ENCODE measurements at places on chromosomes 11 and 22.

- no peak for DNase-seq
Observed at GRCh38 chr22:38866024-38866398, 6.0 kb downstream of the CBX6 start.

- DNase-seq = peak; percentile 70
Observed at GRCh38 chr11:57599381-57599780, 1.9 kb downstream of the SERPING1 start.

GRCh38 chr11:47111318-47111804, 65.3 kb downstream of the ARFGAP2 start:
- no peak for DNase-seq

GRCh38 chr22:37060801-37061610, 9.5 kb downstream of the KCTD17 start:
- DNase-seq = no peak

DNA sequence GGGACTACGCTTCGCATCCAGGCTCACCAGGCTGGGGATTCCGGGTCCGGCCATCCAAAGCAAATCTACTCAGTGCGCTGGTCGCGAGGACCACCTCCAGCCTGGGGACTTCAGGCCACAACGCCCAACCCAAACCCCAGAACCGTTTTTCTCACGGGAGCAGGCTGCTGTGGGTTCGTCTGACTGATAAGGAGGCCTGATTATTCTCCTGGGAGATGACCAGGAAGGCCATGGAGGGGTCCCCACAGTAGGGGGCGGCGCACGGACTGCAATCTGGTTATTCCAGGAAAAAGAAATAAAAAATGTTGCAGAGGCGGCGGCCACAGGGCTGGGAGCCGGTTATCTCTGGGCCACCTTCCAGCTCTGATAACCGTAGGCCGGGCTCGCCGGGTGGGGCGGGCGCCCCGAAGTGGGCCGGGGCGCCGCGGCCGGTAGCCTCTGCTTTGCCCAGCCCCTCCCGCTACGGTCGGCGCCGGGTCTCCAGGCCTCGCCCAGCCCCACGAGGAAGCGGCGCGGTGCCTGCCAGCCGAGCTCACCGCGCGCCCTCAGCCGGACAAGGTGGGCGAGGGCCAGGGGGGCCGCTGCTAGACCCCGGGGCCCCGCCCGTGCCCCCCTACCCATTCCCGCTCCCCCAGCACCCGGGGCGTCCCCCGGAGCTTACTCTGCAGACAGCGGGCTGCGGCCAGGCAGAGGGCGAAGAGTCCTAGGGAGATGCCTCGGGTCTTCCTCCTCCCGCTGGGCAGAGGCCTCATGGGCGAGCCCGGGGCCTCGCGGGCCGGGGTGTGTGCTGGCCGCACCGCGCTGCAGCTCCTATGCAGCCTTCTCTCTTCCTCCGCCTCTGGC, 446 bp downstream of the VSTM5 start:
- DNase-seq = peak; percentile 19

GRCh38 chr11:118437208-118438125, 1.2 kb downstream of the KMT2A start:
- peak; percentile 65 for DNase-seq

DNA sequence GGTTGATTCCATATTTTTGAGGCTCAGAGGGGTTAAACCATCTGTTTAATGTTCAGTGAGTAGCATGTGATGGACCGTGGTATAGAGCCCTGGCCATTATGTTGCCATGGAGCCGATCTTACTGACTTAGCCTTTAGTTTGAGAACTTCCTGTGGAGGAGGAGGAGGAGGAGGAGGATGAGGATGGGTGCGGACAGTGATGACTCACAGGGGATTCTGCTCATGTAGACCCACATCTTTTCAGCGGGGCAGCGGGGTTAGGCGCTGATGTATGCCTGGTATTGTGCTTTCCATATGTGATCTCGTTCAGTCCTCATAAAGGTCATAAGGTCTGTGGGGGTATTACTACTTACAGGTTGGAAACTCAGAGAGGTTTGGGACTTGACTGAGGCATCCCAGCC, 13.9 kb downstream of the STX3 start:
- peak; percentile 26 for DNase-seq

DNA sequence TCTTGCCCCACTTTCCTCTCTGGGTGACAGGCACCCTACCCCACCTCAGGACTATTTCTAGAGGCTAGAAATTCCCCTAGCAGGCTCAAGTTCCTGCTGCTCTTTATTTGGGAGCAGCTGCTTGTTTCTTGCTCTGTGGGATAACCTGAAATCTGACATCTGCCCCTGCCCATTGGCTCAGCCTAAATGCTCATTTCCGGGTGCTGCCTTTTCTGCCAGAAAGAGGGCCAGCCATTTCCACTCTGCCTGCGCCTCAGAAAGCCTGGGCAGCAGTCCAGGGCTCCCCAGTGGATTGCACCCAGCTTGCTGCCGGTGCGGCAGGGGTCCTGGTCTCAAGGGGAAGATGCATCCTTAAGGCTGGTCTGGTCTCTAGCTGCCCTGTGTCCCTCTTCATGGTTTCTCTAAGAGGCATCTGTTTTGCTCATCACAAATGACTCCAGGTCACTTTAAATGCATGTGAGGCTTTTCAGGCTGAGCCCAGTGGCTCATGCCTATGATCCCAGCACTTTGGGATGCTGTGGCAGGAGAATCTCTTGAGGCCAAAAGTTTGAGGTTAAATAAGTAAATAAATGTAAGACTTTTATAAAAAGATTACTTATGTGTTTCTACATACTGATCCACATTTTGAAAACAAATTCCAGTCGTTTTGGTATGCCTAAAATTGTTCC, 10.3 kb upstream of the PNPLA5 start:
- peak; percentile 57 for DNase-seq

DNA sequence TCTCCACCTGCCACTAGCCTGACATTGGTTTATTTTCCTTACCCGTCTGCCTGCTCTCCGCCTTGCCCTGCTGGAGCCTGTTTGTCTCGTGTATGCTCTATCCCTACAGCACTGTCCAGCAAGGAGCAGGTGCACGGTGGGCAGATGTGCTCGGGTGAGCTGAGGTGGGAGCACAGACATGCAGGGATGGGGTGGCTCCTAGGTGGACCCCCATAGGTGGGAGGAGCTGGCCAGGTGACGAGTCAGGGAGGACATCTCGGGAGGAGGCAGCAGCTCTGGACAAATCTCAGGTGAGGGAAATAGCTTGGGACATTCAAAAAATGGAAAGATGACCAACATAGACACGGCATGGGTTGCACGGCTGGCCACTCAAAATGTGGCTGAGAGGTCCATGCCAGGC, 89.2 kb upstream of the SHANK2 start:
- no peak for DNase-seq

DNA sequence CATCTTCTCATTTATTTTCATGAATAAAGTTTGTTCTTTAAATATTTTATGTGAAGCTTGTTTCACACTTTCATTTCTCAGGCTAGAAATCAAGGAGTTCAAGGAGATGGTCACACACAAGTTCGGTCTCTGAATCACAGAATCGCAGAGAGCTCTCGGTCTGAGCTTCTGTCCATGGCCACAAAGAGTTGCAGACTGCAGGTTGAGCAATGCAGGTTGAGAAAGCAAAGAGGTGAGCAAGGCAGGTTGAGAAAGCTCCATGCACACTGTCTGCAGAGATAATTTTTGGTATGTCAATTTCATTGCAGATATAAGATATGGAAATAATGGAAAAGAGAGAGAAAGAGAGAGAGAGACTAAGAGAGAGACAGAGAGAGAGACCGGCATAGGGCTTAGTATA, 32.9 kb upstream of the VWA5A start:
- no peak for DNase-seq

- no peak for DNase-seq
Observed at GRCh38 chr22:24188705-24189248, 7.5 kb downstream of the SUSD2 start.

- no peak for DNase-seq
Observed at GRCh38 chr11:65859812-65860277, 388 bp upstream of the MUS81 start.

DNA sequence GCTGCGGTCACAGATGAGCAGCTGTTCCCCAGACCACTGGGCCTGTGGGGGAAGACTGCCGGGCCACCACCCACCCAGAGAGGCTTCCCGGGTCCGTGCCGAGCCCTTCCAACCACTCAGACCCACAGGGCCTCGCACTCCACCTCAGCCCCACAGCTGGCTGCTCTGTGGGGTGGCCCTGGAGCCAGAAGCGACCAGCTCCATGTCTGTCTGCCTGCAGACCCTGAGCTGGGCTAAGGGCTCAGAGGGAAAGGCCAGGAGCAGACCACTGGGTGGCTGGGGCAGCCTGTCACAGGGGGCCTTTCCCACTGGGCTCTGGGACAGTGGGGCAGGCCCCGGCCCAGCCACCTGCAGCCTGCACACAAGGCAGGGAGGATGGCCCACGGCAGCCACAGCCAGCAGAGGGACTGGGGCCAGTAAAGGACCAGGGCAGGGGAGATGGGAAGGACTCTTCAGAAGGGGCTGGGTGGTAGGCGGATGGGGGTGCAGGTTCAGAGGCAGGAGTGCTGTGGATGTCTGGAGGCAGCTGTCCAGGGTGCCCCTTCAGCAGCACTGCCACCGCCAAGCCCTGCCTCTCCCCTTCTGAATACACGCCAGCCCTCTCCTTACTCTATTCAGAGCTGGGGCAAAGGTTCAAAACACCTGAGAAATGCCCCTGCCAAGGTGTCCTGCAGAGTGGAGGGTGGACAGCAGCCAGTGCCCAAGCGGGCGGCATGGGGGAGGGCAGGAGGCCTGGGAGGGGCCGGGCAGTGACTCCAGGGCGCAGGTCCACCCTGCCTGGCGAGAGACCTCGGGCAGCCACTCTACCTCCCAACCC, 32.2 kb downstream of the GNB1L start:
- no peak for DNase-seq

DNA sequence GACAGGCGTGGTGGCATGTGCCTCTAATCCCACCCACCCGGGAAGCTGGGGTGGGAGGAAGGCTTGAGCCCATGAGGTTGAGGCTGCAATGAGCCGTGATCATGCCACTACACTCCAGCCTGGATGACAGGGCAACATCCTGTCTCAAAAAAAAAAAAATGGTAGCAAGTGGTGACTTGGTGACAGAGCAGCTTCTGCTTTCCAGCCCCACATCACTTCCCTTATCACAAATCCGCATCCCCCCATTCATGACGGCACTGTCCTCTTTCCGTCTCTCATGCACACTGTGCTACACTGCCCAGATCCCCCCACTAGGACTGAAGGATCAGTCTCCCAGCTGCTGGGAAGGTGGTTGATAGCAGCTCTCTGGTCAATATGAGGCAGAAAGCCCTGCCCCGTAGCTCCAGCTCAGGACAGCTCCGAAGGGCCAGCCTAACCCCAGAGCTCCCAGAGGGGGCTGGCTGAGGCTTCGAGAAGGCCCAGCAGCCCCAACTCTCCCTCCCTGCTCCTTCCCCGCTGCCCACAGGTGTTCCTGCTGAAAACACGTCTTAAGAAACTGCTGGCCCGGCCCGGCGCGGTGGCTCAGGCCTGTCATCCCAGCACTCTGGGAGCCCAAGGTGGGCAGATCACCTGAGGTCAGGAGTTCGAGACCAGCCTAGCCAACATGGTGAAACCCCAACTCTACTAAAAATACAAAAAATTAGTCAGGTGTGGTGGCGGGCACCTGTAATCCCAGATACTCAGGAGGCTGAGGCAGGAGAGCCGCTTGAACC, 15.9 kb downstream of the PGA5 start:
- DNase-seq = no peak

- DNase-seq = no peak
Observed at GRCh38 chr22:47065756-47066615, 303.5 kb downstream of the TBC1D22A start.

GRCh38 chr11:103928040-103928801, 108.2 kb upstream of the DDI1 start:
- DNase-seq = no peak

GRCh38 chr22:40605761-40606160, 30.8 kb downstream of the MRTFA start:
- no peak for DNase-seq

DNA sequence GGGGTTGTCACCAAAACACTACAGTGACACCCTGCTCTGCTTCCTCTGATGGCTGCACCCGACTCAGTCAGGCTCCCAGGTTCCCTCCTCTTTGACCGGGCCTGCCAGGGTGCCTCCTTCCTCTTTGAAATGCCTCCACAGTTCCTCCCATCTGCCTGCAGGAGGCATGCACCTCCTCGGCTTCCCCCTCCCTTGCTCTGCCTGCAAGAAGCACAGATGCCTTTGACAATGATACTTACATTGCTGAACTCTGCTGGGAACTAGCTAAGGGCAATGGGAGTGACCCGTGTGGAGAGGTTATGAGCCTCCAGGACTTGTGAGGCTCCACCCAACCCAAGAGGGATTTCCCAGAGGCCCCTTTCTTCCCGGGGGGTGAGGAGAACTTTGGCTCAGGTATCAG, 674.1 kb downstream of the OPCML start:
- DNase-seq = no peak

DNA sequence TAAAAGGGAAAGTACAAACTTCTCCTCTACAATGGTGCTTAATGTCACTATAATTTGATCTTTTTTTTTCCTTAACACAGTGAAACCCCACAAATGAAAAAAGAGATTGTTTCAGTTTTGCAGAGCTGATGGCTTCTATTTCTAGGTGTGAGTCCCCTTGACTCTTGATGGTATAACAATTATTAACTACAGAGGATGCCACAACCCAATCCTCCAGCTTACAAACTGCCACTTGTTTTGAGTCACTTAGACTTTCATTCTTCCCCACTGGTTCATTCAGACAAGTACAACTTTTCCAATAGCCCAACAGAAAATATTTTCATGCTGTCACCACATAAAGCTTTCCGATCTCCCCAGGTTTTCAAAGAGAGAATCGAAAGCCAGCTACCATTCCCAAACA, 812.2 kb downstream of the LRRC4C start:
- DNase-seq = no peak

GRCh38 chr11:66426314-66426713, 5.5 kb downstream of the NPAS4 start:
- no peak for DNase-seq

DNA sequence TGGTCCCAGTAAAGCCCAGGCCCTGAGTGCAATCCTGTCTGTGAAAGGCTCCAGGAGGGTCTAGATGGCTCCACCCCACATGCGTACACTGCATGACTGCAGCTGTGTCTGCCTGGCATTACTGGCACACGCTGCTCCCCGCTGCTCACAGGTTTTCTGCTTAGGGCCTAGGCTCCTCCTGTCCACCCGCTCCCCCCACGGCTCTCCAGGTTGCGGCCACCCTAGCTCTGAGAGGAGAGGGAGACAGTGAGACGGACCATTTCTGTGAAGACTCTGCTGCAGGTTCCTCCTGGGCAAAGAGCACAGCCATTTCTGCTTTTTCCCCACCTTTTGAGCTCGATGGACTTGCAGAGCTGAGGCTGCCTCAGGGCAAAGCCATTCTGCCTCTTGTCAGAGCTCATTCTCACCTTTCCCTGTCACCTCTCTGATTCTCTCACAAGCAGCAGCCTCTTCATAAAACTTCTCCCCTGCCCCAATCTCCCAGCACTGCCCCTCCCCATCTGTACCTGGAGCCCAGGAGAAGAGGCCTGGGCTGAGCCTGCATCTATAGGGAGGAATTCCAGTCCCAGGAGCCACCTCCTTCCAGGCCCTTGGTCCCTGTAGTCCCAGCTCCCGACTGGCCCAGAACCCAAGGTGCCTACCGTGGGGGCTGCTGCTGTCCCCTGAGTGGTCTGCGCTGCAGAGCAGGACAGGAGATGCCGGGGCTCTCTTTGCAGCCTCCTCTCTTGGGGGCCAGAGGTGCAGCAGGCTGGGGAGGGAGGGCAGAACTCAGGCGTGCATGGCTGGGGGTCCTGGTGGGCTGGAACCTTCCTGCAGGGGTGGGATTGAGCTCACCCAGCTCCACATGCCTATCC, 433.7 kb upstream of the B3GAT1 start:
- no peak for DNase-seq

- DNase-seq = no peak
Observed at GRCh38 chr11:45560155-45560912, 105.1 kb downstream of the CHST1 start.

- no peak for DNase-seq
Observed at GRCh38 chr11:120316880-120317688, 8.0 kb upstream of the TLCD5 start.

GRCh38 chr11:97557399-97557798, 1167.6 kb downstream of the JRKL start:
- DNase-seq = no peak
